Muscle of back (tissue), 13 donors: ENCODE measurements at places on chromosomes 2 and 18. TPM values are rescaled to one million over a fixed set of nuclear protein-coding genes. Genes with fewer than 3 reads are reported as not detected.
A peak's percentile ranks its signal among the peaks of the same experiment; 100 is the strongest.

GRCh38 chr2:216603884-216604245 lies 29.4 kb upstream of the IGFBP2 start:
- no peak for DNase-seq

DNA sequence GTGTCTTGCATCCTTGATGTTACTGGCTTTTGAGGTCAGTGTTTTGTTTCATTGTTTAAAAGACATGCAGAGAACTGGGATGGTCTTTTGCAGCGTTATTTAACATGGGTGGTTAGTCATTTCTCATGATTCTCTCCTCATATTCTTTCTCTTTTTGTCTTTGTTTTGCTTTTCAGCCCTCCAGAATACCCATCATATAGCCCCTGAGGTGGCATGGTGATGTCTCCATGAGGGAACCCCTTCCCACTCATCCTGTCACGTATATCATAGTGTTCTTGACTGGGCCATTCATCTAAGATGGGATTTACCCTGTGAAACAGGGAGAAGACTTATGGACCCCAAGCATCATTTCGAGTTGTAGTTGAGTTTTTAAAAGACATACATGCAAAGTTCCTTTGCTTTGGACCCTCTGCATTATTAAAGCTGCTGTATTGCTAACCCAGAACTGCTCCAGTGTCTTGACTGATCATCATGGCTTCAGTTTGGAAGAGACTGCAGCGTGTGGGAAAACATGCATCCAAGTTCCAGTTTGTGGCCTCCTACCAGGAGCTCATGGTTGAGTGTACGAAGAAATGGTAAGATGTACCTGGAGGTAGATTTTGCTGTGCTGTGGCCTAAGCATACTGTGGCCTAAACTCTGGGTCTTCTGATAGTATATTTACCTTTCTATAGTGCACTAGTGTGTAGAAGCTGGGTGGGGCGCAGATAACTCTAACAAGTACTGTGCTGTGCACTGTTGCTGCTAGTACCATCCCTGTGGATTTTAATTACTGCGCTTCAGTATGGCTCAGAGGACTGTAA lies 1.4 kb downstream of the EHBP1 start:
- peak; percentile 40 for DNase-seq

Gene ITGB6
- polyA plus RNA-seq: 48.0 TPM

GRCh38 chr18:8876887-8877286 lies 171.5 kb downstream of the MTCL1 start:
- DNase-seq: no peak

GRCh38 chr2:94995553-94996304 lies 29.8 kb upstream of the MAL start:
- DNase-seq: no peak

GRCh38 chr2:173713904-173714555 lies 251.1 kb downstream of the SP3 start:
- DNase-seq: no peak

Gene RND3
- 52.1 TPM for polyA plus RNA-seq

Gene LCLAT1
- polyA plus RNA-seq: 6.9 TPM

DNA sequence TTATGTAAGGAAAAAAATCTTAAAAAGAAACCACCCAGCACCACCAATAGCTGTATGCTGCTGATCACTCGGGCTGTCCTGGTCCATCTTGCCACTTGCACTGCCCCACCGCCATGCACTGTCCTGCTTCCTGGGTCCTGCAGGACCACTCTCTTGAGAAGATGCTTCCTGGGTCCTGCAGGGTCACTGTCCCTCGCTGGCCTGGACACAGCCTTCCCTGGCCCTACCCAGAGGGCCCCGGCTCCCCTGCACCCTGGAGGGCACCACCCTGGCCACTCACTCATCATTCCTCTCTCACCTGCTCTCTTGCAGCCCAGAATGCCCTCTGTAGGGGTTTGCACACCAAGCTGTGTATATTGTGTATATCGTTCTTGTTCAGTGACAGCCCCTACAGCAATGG lies 2.4 kb upstream of the OTOS start:
- DNase-seq: no peak

GRCh38 chr2:170465241-170465640 lies 249.9 kb upstream of the SP5 start:
- no peak for DNase-seq
